Bronchial epithelial cell (primary cell): ENCODE measurements at places on chromosomes 4 and X. TPM values are rescaled to one million over a fixed set of nuclear protein-coding genes. Genes with fewer than 3 reads are reported as not detected.

DNA sequence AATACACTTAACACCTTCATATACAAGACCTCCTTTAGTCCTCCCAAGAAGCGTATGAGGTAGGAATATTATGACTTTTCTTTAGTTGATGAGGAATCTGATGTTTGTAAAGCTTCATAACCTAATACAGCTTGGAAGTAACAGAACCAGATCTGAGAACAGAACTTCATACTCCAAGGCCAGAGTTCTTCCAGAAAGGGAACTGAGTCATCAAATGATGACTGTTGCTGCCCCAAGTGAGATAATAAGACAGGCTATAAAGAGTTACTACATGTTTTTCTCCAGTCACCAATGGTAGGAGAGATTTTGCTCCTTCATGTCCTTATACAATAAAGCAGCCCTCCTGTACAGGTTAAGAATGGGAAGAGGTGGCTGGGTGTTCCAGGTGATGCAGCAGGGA lies 74.3 kb upstream of the ANXA3 start:
- peak; percentile 89 for DNase-seq

GRCh38 chrX:148836741-148837140 lies 336.3 kb downstream of the AFF2 start:
- no peak for DNase-seq

DNA sequence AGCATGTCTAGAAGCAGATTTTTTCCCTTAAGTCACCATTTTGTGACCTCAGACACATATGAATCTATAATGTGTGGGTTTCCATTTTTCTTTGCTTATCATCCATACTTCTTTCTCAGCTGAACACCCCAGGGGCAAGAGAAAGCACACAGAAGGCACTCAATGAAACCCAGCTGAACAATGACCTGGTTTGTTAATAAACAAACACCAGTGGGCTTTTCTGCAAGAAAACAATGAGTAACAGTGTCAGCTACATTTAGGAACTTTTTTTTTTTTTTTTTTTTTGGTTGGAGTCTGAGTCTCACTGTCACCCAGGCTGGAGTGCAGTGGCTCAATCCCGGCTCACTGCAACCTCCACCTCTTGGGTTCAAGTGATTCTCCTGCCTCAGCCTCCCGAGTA lies 40.7 kb upstream of the KLF3 start:
- no peak for DNase-seq

- no peak for DNase-seq
Measured at GRCh38 chr4:105189855-105190650, 43.4 kb downstream of the TET2 start.

- peak; percentile 68 for DNase-seq
Measured at GRCh38 chr4:165079476-165079875, 25.8 kb downstream of the TRIM75 start.

GRCh38 chr4:167290678-167291077 lies 56.4 kb upstream of the SPOCK3 start:
- DNase-seq, result peak; percentile 62

- peak; percentile 92 for DNase-seq
Measured at GRCh38 chrX:116379854-116380253, 56.6 kb upstream of the SLC6A14 start.

DNA sequence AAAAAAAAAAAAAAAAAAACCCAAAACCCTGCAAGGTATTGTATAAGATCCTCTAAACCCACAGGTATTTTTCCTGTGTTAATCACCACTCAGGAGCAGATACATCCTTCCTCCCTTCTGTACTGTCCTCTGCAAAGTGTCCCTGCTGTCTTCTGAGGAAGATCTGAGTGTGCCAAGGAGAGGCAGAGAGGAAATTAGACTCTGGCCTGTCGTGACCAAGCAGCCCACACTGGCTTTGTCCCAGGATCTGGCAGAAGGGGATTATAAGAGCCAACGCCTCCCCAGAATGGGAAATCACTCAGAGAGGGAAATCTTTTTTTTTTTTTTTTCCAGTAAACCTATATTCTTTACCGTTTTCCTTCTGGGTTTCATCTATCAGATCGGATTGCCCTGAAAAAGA lies 39.6 kb downstream of the PTCHD1 start:
- no peak for DNase-seq

GRCh38 chrX:19931146-19931545 lies 43.7 kb upstream of the SH3KBP1 start:
- no peak for DNase-seq

The HDAC6 gene
- total RNA-seq, result 33.2 and 36.2 TPM in 2 replicates

The NPY5R gene
- not detected in 2 replicates for total RNA-seq

The NUDT10 gene
- total RNA-seq, result 0.64 and 0.79 TPM in 2 replicates
